ENCODE measurements at places on chromosomes 7 and 10.

GRCh38 chr7:158094671-158095226, 492.9 kb downstream of the PTPRN2 start:
- no peak for DNase-seq

DNA sequence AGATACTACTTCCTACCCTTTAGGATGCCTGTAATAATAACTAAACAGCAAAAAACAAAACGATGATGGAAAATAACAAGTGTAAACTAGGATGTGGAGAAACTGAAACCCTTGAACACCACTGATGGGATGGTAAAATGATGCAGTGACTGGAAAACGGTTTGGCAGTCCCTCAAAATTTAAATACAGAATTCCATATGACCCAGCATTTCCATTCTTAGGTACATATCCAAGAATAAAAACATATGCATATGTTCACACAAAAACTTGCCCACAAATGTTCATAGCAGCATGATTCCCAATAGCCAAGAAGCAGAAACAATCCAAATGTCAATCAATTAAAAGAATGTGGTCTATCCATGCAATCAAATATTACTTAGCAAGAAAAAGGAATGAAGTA, 25.8 kb downstream of the SMURF1 start:
- DNase-seq = no peak

DNA sequence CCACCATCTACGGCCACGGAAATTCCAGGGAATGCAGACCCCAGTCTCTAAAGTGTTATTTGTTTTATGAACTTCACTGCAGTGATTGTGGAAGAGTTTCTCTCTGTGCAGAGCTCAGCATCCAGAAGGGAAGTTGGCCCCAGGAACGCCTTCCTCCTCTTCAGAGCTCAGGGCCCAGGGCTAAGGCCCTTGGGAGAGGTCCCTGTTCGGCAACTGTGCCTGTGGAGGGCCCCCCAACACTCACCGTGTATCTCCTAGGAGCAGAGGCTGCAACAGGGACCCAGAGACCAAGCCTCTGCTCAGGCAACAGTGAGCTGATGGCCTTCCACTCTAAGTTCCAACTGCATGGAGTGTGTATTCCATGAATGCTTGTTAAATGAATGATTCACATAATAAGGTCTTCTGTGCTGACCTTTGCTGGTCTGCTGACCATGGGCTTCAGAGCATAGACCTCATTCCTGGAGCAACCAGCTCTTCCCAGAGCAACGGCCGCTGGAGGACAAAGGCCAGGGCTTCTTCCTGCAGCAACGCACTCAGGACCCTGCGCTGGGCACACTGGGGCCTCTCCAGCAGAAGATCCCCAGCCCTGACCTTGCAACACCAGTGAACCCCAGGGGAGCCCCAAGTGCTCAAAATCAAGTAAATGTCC, 7.7 kb downstream of the DIP2C start:
- DNase-seq = no peak

GRCh38 chr7:42956062-42956461, 23.9 kb downstream of the MRPL32 start:
- DNase-seq = no peak

GRCh38 chr10:114609518-114610426, 48.3 kb downstream of the ABLIM1 start:
- no peak for DNase-seq

GRCh38 chr7:116236020-116236630, 25.8 kb downstream of the TES start:
- DNase-seq = peak; percentile 32

Data from NCI-H1105 treated with DMSO at 0.1 percent for 48 hours (cell line).